Endodermal cell (in vitro differentiated cells): ENCODE measurements at places on chromosomes 6 and 20. TPM values are rescaled to one million over a fixed set of nuclear protein-coding genes. Genes with fewer than 3 reads are reported as not detected.

GRCh38 chr6:168116438-168116974 is 37.5 kb upstream of the FRMD1 start:
- DNase-seq, result peak; percentile 25
- H3K36me3 ChIP-seq, result no peaks in the 10 kb centered on the region
- H3K27me3 ChIP-seq, result no peaks in the 10 kb centered on the region
- no peak overlapping the region for H3K27ac ChIP-seq
- H3K4me3 ChIP-seq, result no peak overlapping the region

GRCh38 chr6:65570340-65570739 is 136.7 kb downstream of the EYS start:
- no peak overlapping the region for H3K27ac ChIP-seq
- H3K36me3 ChIP-seq, result no peaks in the 10 kb centered on the region
- DNase-seq, result no peak

BMP6 gene
- 0.38 and 0.62 TPM in 2 replicates for total RNA-seq

TXLNB gene
- total RNA-seq, result not detected in 3 replicates

GRCh38 chr20:21026951-21027350 is 79.2 kb downstream of the LINC00237 start:
- no peak overlapping the region for H3K27ac ChIP-seq
- H3K4me1 ChIP-seq, result no peaks in the 10 kb centered on the region
- H3K36me3 ChIP-seq, result no peaks in the 10 kb centered on the region
- no peak for DNase-seq

- no peaks in the 10 kb centered on the region for H3K4me1 ChIP-seq
- no peak overlapping the region for H3K4me3 ChIP-seq
- H3K27me3 ChIP-seq, result no peaks in the 10 kb centered on the region
- no peaks in the 10 kb centered on the region for H3K36me3 ChIP-seq
- DNase-seq, result no peak
Observed at GRCh38 chr6:168774381-168774780, 333.4 kb downstream of the SMOC2 start.

CAP2 gene
- 32.7 to 47.9 TPM (median 35.9 TPM) in 3 replicates for total RNA-seq

- DNase-seq, result peak; percentile 34
- H3K27me3 ChIP-seq, result no peaks in the 10 kb centered on the region
- no peak overlapping the region for H3K4me3 ChIP-seq
- H3K27ac ChIP-seq, result no peak overlapping the region
- no peaks in the 10 kb centered on the region for H3K36me3 ChIP-seq
Observed at GRCh38 chr6:36241728-36242127, 28.1 kb upstream of the PNPLA1 start.

- peak; percentile 67 for DNase-seq
- peaks cover 2% of the 10 kb centered on the region for H3K27me3 ChIP-seq
- H3K4me3 ChIP-seq, result no peak overlapping the region
- no peak overlapping the region for H3K27ac ChIP-seq
- H3K4me1 ChIP-seq, result peaks cover 3% of the 10 kb centered on the region
Observed at GRCh38 chr20:9829835-9830234, 9.0 kb downstream of the PAK5 start.

PSORS1C1 gene
- 0.47 and 1.1 TPM in 2 replicates for total RNA-seq

DNA sequence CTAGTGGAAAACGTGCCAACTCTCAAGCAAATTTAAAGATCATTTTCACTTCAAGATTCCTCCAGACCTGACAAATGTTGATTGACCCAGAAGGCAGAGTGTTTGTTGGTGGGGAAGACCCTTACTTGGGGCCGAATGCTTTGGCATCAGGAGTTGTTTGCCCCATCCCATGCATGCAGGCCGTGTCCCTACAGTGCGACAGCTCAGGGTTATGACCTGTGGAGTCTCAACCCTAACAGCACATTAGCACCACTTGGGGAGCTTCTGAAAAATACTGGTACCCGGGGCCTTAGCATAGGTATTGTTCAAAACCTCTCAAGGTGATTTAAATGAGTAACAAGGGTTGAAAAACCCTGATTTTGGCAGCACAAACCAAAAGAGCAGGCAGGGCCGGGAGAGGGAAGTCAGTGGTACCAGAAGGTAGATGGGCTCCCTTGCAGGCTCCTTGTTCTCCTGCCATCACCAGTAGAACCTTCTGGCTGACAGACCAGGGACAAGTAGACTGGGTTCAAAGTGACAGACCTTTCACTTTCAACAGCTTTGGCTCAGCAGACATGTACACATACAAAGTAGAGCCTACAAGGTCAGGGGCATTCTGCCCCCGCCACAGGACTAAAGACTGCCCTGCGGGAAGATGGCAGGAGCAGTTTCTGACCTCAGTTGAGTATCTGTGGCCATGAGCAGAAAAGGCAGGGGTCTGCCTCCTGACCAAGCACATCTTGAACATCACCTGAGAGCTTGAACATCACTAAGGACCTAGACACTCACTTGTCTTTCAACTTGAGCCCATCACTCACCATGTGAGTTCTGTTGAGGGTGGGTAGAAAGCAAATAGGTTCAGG is 39.6 kb downstream of the PLCG1 start:
- no peak overlapping the region for H3K27ac ChIP-seq
- no peaks in the 10 kb centered on the region for H3K27me3 ChIP-seq
- peaks cover 58% of the 10 kb centered on the region for H3K36me3 ChIP-seq
- peaks cover 15% of the 10 kb centered on the region for H3K4me1 ChIP-seq
